ENCODE measurements at places on chromosomes 7 and 10.

DNA sequence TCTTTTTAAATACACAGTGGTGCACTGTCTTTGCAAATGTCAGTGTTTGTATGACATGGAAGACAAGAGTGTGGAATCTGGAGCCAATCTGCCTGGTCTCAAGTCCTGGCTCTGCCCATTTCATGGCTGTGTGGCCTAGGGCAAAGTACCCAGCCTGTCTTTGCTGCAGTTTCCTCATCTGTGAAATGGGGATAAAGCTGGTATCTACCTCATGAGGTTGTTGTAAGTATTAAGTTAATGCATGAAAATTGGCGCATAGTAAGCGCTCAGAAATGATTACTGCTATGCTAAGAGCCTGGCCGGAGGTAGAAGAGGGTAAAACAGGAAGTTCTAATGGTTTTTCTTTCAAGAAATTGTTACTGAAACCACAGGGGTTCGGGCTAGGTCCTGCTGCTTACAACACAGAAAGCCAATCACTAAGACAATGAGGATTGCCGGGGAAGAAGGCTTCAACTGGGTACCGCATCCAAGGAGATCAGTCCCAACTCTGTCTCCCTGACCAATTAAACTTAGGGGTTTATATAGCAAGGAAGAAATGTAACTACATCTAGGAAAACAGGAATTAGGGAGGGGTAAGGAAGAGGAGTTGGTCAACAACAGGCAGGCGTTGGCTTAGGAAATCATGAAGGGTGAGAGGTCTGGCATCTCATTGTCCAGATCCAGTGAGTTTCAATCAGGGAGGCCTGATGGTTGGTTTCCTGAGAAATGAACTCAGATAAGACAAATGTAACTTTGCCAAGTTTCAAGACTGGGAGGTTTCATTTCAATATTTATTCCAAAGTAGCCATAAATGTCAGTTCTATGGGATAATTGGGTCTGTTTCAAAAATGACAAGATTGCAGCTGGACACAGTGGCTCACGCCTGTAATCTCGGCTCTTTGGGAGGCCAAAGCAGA is 57.0 kb downstream of the CHST3 start:
- DNase-seq = no peak

DNA sequence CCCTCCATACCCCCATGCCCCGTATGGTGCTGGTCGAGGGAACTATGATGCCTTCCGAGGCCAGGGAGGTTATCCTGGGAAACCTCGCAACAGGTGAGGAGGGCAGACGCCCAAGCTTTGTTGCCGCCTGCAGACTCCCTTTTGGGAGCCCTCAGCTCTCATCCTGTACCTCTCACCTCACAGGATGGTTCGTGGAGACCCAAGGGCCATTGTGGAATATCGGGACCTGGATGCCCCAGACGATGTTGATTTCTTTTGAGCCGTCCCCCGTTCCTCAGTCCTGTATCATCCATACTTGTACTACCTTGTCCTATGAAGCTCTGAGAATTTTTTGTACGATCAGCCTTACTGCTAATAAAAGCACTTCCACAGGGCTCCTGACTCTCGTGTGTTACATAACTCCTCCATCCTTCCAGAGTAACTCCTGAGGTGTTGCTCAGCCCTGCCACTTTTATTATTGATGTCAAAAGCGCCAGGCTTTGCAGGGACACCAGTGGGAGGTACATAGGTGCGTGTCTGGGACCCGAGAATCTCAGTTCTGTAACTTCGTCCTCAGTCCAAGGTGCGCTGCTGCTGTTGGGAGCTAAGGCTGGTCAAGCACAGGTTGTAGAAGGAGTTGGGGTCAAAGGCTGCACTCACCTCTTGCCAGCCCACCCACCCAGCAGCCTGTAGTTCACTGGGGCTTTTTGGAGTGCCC is 1.1 kb downstream of the UFSP1 start:
- DNase-seq = no peak

GRCh38 chr10:102761981-102762380 is 18.2 kb downstream of the WBP1L start:
- no peak for DNase-seq

GRCh38 chr7:100803398-100804161 is 23.7 kb downstream of the EPHB4 start:
- peak; percentile 6 for DNase-seq

DNA sequence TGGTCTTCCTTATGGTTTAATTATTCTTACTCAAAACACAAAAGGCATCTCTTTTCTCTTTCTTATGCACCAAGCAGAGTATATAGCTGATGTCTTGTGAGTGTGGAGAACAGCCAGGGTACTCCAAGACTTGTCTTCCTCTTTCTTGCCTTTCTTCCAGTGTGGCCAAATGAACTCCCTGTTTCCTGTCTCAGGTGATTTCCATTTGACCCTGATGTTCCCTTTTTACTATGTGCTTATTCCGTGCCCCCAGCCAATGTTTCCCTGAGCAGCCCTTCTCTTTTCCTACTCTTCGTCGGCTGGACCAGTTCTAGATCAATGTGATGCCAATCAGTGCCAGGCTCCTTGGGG is 12.6 kb downstream of the OR9A4 start:
- DNase-seq = no peak

- DNase-seq = no peak
Observed at GRCh38 chr7:2386964-2387669, 16.3 kb upstream of the CHST12 start.

- DNase-seq = peak; percentile 44
Observed at GRCh38 chr7:2247141-2247995, 5.3 kb downstream of the NUDT1 start.

- DNase-seq = no peak
Observed at GRCh38 chr7:127803626-127804025, 151.6 kb downstream of the SND1 start.
